ENCODE measurements at places on chromosomes 7 and 10.

DNA sequence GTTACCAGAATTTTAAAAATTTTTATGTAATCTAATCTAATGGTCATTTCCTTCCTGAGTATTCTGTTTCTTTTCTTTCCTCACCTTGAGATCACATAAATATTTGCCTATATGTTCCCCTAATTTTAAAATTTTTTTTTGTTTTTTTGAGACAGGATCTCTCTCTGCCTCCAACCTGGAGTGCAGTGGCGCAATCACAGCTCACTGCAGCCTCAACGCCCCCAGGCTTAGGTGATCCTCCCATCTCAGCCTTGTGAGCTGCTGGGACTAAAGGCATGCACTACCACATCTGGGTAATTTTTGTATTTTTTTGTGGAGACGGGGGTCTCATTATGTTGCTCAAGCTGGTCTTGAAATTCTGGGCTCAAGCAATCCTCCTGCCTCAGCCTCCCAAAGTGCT is 4.1 kb upstream of the PROSER2 start:
- no peak for DNase-seq

GRCh38 chr7:92292981-92293380 is 47.2 kb downstream of the ANKIB1 start:
- DNase-seq, result no peak

DNA sequence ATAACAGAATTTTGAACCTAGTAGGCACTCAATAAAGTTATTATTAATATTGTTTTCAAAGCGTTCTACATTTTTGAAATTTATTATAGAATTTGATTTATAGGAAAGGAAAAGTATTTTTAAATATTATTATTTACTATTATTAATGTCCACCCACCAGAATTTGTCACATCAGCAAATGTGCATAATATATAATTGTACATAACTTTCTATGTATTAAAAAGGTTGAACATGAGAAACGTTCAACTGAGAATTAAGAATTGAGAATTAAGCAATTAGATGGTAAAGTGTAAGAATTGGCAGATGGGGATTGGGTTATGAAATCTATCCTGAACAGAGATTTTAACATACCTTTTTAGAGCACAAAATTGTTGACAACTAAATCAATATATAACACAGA is 129.8 kb downstream of the PTN start:
- DNase-seq, result no peak

DNA sequence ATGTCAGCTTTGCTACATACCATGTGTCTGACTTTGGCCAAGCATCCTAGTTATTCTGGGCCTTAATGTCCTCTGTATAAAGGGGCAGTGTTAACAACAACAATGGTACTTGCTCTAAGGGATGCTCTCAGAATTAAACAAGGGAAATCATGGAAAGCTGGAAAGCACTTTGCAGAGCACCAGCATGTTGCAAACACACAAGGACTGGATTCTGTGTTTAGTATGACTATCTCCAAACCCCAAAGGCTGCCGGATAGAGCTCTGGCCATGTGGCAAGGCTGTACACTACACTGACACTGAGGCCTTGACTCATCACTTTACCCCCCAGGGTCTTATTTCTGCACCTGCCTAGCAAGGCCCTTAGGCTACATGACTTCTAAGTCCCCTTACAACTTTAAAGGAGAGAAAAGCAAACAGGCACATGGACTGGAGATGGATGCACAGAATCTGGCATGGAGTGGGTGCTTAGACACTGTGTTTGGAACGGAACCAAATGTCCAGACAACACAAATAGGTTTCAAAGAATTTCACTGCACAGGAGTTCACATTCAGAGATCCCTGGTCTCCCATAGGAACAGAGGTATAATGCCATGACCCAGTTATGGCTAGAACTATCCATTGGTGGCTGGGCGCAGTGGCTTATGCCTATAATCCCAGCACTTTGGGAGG is 74.6 kb downstream of the FAM13C start:
- DNase-seq, result no peak

DNA sequence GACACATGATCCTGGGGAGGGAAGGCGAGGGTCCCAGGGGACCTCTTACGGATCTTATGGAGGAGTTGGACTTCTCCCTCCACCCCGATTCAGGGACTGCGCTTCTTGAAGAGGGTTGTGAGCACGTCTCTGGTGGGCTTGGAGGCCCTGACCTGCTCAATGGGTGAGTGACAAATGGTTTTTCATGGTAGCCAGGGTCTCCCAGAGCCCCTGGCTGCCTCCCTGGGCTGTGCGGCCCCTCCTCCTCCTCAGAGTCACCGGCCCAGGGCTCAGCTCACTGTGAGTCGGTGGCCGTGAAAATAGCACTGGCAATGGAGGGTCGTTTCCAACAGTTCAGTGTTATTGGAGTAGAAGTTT is 26.6 kb downstream of the INPP5A start:
- DNase-seq, result no peak

DNA sequence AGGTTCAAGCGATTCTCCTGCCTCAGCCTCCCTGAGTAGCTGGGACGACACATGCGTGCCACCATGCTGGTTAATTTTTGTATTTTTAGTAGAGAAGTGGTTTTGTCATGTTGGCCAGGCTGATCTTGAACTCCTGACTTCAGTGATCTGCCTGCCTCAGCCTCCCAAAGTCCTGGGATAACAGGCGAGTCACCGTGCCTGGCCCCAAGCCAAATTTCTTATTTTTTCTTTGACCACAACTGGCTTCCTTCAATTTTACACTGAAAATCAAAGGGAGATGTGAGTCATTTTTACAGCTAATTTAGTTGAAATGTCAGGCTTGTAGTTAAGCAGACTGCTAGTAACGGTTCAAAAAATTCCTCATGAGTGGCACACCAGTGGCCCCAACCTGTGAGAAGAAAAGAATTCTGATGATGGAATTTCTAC is 7.8 kb downstream of the RNF216 start:
- DNase-seq, result peak; percentile 92

GRCh38 chr10:119206603-119207365 is 587 bp upstream of the GRK5 start:
- peak; percentile 48 for DNase-seq

- peak; percentile 80 for DNase-seq
These were observed 28.4 kb upstream of the CDHR3 start for GRCh38 chr7:105934572-105935185.

- no peak for DNase-seq
These were observed 22.3 kb downstream of the GRID1 start for GRCh38 chr10:86344281-86344680.

GRCh38 chr7:434891-435629 is 84.6 kb downstream of the PDGFA start:
- no peak for DNase-seq

DNA sequence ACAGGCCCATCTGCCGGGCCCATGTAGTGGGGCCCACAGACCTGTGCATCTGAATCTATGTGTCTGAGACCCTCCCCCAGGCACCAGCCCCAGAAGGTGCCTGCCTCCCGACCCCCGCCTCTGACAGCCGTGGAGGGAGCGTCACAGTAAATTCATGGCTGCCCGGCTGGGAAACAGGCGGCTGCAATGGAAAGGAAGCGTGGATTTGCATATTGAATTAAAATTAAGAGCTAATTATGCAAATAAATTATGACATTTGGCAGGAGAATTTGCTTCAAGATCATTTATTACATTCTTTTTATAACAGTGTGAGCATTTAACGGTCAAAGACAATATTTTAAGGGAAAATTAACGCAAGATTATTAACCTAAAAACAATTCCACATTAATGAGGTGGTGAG is 92.3 kb downstream of the HIF1AN start:
- no peak for DNase-seq

DNA sequence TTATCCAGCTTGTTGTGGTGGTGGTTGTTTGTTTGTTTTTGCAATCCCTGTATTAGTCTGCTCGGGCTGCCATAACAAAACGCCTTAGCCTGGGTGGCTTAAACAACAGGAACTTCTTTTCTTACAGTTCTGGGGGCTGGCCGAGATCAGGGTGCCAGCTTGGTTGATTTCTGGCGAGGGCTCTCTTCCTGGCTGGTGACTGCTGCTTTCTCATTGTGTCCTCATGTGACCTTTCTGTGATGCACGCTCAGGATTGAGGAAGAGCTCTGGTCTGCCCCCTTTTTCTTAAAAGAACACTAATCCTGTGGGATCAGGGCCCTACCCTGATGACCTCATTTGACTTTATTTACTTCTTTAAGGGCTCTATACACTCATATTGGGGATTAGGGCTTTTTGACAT is 107.1 kb upstream of the NRP1 start:
- peak; percentile 47 for DNase-seq

DNA sequence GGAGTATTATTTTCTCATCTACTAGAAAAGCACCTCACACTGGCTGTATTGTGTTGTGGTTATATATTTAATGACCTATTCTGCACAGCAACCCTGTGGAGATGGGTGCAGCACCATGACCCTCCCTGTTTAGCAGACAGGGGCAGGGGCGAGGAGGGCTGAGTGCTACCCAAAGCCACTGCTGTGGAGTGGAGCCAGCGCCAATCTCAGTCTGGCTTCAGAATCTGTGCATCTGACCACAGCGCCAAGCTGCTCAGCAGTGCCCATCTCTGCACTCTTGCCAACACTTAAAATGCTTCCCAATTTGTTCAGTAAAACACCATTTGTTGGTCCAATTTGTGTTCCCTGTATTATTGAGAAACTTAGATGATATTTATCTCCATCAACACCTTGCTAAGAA is 239.1 kb downstream of the ZMYND11 start:
- DNase-seq, result no peak

DNA sequence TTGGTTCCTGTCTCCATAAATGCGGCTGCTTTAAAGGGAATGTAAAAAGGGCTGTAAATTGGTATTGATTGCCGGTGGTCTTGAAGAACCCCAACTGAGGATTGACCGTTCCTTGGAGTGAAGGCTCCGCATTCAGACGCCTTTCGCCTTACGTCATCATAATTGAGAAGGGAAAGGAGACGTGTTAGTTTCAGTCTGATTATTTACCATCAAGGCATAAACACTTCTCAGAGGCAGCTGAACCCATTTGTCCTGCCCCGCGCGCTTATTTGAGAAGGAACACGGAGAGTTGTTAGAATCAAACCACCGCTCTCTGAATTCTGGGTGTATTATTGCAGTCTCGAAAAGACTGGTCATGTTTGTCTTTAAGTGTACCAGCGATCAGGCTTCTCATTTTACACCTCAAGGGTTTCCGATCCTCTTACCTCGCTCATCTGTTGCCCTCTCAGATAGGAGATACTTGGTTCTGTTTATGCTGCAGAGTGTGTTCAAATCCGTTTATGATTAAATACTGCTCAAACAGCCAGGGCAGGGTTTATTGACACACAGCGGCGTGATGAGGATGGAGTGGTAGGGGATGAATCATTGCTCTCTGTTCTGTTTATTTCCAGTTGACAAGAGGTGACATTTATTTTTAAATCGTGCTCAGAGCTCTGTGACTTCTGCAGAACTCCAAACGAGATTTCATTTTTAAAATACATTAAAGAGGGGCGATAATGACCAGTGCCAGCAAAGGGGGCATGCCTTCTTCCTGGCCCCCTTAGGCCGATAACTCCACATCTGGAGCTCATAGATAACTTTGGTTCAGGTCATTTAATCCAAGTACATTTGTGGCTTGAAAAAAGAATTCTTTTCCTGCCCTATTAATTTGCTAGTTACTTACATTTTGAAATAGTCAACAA is 30.4 kb downstream of the FOXK1 start:
- DNase-seq, result peak; percentile 78

- peak; percentile 57 for DNase-seq
These were observed 15.3 kb downstream of the SFRP4 start for GRCh38 chr7:37901236-37901827.

DNA sequence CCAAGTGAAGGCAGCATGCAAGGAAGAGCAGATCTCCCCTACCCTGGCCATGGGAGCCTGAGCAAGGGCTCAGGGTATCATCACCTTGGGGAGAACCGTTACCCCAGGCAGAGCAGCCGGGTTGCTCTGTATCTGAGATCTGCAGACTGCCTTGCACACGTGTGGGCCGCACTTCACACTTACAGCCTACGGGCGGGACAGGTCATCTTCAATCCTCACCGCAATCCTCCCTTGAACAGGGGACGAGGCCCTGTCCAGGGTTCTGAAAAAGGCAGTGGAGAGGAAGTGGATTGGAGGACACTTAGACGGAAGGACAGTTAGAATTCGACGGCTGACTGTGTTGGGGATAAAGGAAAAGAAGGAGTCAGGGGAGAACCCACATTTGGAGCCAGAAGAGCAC is 51.4 kb downstream of the NPS start:
- DNase-seq, result no peak

DNA sequence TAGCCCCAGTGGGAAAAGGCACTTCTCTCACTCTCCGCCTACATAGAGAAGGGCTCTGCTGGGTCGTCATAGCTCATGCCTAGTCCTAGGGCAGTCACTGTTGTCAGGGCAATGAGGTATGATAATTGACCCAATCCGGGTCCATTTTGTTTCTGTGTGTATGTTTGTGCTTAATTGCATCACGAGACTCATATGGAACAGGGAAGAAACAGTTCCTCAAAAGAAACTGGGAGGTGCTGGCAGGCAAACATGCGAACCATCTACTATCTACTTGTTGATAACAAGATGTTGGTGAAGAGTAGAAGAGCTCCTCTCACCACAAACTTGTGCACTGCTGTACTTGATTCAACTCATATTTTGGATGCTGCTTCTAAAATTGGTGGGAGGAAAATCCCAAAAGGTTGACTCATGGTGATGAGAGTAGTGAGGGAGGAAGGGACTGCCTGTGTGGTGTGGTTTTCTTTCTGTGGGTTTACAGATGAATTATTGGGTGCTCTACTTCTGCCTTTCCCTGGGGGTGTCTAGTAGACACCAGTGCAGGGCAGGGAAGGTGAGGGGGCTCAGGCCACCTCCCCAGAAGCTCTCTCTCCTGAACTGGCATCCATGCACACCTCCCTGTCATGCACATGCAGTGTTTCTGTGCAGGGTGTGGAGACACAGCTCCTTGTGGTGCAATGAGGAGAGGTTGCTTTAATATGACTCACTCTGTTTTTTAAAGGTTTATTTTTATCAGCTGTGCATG is 29.4 kb downstream of the LSMEM1 start:
- DNase-seq, result peak; percentile 85

- peak; percentile 96 for DNase-seq
These were observed 105.2 kb downstream of the THSD7A start for GRCh38 chr7:11726794-11727155.

DNA sequence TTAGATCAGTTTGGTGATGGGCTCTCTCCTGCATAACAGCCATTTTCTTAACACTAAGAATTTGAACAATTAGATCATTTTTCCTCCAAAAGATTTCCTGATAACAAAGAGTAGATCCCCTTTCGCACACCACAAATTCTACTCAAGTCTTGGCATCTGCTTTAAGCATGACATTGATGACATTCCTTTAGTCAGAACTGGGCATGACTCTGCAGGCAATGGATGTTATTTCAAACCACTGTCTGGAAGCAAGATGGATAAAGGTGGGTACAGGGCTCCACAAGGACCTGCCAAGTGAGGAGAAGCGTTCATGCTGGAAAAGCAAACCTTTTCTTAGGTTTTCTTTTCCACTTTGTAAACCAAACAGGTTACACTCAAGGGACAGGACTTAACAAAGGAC is 123.5 kb downstream of the GLCCI1 start:
- no peak for DNase-seq
